Calu3 (cell line): ENCODE measurements at places on chromosomes 4 and X.

- DNase-seq = no peak
Measured at GRCh38 chr4:138751309-138751708, 264.3 kb upstream of the NOCT start.

DNA sequence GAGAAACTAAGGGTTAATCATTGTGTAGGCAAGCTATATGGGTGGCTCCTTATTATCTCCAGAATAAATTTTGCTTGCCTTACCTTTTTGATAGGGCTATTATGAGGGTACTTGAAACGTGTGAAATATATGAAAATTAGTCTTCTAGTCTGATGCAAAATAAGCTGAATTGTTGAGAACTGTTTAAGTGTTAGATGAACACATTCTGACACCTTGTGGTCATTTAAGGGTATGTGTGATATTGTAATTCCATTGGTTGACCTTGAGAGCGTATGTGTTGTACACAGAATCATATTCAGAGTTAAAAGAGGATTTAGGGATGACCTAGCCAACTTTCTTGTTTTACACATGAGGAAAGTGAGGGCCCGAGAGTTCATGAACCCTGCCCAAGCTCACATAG is 44.6 kb upstream of the LINC00632 start:
- DNase-seq = no peak

DNA sequence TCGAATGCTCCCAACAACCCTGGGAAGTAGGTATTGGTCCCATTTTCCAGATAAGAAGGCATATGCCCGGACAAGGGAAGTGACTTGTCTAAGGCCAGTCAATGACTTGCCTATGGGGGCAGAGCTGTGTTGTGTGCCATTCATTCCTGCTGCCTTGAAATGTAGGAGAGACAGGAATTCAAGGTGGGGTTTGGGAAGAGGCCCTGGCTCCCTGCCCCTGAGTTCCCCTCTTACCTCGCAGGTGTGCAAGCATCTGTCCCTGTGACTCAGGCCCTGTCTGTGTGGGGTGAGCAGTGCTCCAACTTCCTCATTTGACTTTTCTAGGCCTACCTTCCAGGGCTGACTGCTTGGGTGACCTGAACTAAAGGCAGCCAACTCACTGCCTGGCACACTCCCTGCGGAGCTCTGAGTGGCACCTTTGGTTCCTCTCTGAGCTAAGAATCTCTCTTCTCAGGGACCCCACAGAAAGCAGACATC is 5.1 kb downstream of the EFNB1 start:
- no peak for DNase-seq

DNA sequence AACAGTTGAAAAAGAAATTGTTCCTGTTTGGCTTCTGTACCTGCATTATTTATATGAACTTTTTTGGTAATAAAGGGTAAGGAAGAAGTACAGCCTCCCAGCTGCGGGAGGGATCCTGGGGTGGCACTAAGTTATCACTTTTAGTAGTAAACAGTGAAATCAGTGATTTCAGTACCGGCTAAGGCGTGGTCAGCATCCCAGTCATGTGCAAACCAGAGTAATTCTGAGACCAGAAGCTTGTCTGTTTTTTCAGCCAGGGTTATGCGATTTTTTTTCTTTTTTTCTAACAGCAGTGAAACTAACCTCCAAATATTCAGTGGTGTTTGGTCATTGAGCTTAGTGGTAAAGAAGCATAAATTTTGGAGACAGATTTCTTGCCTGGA is 3.3 kb downstream of the EGF start:
- no peak for DNase-seq

DNA sequence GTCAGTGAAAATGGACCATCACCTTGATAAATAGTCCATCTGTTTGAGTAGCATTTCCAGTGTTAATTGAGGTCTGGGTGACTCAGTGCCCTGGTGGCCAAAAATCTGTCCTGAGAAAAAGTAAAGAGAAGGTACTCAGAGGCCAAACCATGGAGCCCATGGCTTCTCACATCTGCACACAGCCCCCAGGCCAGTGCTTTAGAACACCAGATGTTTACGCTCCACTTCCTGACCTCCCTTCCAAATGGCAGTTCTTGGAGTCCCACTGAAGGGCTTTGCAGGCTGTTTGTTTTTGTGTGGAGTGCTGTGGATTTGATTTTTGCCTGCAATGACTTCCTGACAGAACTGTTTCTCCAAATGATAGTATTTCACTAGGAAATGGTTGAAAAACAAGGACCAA is 60.2 kb upstream of the GPC4 start:
- no peak for DNase-seq

- peak; percentile 32 for DNase-seq
Measured at GRCh38 chr4:182916483-182917181, 554 bp downstream of the DCTD start.

DNA sequence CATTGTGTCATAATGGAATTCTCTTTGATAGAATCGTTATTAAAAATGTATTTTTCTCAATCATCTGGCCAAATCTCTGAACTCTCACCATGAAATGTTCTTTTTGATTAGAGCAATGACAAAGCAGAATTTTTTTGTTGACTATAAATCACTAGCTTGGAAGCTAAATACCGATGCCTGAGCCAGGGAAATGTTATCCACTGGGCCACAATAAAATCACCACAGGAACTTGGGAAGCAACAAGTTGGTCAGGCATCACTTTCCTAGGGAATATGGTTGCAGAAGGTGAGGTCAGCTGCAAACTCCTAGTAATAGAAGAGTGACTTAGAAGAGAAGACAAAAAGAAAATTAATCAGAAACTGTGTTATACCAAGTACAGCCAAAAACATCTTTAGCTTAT is 60.6 kb upstream of the CFAP47 start:
- DNase-seq = no peak

DNA sequence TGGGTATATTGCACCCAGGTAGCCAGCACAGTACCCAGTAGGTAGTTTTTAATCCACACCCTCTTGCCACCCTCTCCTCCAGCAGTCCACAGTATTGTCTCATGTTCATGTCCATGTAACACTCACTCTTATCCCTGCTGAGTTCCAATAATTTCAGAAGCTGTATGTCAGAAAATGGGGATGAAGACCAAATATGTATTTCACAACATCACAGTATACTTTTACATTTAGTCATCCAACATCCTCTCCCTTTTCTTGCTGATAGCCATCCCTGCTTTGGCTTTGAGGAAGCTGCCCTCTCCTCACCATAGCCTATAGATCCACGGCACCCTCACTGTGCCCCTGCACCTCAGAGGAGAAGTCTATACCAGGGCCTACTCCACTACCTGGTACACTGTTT is 126.0 kb upstream of the LDB2 start:
- DNase-seq = no peak

DNA sequence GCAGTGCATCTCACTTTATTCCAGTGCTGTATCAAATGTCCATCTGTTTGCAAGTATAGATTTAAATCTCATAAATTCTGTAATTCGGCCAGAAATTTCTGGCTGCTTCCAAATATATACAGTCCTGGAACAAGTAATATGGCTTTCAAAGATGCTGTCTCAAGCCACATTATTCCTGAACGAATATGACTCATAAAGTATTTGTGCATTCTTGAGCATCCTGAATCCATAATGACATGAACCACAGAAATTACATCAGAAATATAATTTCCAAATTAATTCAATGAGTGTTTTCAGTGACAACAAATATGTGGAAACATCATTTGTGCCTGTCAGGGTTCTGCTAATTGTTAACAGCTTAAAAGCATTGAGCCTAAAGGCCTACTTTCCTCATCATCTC is 140.9 kb upstream of the HPGD start:
- no peak for DNase-seq

- no peak for DNase-seq
Measured at GRCh38 chr4:73743281-73743680, 2.9 kb downstream of the CXCL8 start.

DNA sequence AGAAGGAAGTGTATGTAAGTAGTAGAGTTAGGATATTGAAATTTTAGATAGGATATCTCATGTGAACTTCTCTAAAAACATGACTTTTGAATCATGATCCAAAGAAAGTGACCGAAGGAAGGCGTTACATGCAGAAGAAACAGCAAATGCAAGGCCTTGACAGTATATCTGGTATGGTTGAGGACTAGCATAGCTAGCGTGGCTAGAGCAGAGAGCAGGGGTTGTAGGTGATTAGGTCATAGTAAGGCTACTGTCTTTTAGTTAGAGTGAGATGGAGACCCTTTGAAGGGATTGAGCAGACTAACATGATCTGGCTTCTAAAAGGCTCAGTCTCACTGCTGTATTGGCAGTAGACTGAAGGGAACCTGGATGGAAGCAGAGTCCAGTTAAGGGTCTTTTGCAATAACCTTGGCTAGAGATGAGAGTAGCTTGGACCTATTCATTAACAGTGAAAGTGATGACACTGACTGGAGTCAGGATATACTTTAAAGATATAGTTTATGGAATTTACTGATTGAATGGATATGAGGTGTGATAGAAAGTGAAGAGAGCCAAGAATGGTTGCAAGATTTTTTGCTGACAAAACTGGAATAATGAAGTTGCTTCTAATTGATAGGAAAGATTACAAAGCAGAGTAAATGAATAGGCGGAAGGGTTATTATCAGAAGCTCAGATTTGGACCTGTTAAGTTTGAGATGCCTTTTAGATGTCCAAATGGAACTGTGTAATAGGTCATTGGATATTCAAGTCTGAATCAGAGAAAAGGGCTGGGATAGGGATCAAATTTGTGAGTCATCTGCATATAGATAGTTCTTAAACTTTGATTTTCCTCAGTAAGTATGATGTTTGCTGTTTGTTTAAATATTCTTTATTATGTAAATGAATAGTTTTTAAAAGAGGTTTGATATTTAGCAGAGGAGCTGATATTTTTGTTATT is 59.8 kb downstream of the MRPL1 start:
- DNase-seq = no peak

- no peak for DNase-seq
Measured at GRCh38 chr4:42642845-42643615, 13.9 kb downstream of the ATP8A1 start.

GRCh38 chr4:101083131-101083530 is 264.2 kb downstream of the PPP3CA start:
- no peak for DNase-seq

GRCh38 chrX:134658002-134658759 is at the start of gene PLAC1:
Gene PLAC1 (minus strand): TSS chrX:134658471. CDS start chrX:134566682, 91,789 bp downstream.
- DNase-seq = no peak

GRCh38 chrX:77930581-77930980 is 20.1 kb downstream of the ATP7A start:
- DNase-seq = no peak

- no peak for DNase-seq
Measured at GRCh38 chrX:12488771-12489170, 302.4 kb upstream of the PRPS2 start.

DNA sequence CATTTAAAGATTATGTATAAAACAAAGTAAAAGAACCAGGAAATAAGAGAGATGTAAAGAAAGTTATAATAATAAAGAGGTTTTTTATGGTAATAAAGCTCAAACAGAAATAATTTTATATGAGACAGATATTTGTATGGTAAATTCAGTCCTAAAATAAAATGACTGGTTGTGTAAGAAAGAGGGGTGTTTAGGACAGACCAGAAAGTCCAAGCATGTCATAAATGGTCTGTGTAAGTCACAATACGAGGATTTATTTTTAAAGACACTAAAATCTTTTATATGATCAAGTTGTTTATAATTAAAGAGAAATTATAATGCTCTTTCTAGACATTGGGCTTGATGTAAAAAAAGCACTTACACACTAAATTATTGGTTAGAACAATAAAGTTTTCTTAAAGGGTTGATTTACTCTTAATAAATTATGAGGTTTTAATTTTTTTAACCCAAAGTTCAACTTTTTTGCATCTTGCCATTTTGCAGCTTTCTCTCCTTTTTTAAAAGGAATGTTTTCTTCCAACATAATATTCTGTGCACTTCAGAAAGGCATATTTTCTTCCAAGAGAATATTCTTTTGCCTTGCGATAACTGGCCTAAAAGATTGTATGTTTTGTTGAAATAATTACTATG is 61.9 kb upstream of the TCEAL2 start:
- DNase-seq = no peak
